Stimulated activated CD4-positive, alpha-beta T cell treated with anti-CD3 and anti-CD28 coated beads, Interleukin-1b, Interleukin-23, amount 100 ng/mL, for 1 hour (primary cell): ENCODE measurements at places on chromosomes 1 and 21.

DNA sequence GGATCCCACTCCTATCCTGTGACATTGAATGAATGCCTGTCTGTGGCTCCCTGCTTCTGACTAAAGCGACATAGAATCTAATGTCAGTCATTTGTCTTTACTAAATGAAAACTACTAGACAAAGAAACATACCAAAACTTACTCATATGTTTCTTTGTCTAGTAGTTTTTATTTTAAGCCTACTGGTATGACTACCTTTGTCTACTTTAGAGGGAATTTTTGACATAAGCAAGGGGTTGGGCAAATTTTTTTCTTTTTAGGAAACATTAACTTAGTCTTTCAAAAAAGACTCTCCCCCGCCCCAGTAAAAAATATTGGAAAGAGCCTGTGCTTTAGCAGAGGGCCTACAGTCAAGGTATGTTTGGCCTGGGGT, 4.9 kb downstream of the NEK7 start:
- no peak for DNase-seq

GRCh38 chr1:98172022-98172421, 251.2 kb upstream of the DPYD start:
- DNase-seq, result no peak

DNA sequence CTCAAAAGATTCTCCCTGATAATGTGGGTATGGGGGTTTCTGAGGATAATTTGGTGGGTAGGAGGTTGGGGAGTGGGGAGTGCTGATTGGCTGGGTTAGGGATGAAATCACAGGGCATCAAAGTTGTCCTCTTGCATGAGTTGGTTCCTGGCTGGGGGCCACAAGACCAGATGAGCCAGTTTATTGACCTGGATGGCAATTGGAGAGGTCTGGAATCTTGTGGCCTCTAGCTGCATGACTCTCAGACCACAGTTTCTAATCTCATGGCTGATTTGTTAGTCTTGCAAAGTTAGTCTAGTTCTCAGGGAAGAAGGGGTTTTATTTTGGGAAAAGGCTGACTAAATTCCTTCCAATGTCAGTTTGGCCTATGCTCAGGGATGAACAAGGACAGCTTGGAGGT, 3.3 kb upstream of the GBP1 start:
- DNase-seq, result no peak

DNA sequence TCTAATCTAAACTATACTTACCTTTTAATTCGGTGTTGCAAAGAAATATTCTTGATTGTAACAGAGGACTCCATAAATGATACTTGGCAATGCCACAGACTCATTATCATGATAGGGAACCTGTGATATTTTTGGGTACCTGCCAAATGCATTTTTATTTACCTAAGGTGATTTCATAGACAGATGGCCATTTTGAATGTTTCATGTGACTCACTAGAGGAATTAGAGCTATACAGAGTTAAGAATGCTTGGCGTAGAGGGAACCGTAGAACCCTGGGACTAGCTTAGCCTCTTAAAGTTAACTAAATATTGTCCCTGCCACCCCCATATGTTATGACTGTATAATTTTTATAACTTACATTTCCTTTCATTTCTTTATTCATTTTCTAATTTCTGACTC, 136.1 kb downstream of the DISP1 start:
- no peak for DNase-seq

DNA sequence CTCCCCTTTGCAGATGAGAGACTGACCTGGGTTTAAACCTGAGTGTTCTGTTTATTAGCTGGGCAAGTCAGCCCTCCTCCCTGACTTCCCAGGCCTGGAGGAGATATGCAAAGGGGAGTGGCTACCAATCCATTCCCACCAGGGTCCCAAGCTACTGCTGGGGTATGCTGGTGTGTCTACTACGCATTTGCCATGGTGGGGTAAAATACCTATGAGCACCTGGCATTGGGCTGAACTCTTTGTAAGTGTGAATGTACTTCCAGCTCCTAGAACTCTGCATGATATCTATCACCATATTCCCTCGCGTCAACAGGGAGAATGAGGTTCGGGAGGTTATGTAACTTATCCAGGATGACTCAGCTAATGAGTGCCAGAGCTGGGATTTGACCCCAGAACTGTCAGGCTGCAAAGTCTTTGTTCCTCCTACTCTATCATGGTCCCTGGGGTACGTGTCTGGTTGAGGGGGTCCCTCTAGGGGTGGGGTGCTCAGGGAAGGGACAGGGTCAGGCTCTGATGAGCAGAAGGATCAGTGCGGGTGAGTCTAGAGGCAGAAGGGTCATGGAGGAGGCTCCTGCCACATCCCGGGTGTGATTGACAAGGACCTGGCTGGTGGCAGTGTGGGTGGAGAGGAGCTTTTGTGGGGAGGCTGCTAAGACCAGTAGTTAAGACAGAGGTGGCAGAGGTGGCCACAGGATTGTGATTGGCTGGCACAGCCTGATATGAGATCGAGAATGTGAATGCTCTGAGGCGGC, 16.7 kb downstream of the AMPD2 start:
- no peak for DNase-seq

- DNase-seq, result no peak
Observed at GRCh38 chr1:55378582-55378981, 163.4 kb upstream of the USP24 start.

DNA sequence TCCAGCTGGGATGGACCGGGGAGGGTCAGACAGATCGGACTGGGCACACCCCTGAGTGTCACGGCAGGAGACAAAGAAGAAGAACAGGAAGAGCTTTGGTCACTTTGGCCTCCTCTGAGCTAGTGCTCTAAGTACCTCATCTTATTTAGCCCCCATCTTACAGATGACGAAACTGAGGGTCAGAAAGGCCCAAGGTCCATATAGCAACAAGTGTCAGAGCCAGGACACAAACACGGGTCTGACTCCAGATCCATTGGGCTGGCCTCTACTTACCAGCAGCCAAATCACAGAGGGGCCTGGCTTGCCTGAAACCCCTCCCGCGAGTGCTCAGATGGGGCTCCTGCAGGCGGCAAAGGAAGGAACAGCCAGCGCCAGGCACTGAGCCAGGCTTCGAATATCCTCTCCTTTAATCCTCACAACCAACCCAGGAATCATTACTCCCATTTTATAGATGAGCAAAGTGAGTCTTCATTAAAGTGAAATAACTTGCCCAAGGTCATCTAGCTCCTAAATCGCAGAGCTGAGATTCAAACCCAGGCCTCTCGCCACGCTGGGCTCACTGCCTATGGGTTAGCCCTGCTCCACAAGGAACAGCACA, 25.7 kb upstream of the SELENON start:
- no peak for DNase-seq

GRCh38 chr1:56654126-56654923, 9.2 kb downstream of the PRKAA2 start:
- DNase-seq, result no peak

- DNase-seq, result no peak
Observed at GRCh38 chr1:43539726-43540434, 9.2 kb downstream of the PTPRF start.

DNA sequence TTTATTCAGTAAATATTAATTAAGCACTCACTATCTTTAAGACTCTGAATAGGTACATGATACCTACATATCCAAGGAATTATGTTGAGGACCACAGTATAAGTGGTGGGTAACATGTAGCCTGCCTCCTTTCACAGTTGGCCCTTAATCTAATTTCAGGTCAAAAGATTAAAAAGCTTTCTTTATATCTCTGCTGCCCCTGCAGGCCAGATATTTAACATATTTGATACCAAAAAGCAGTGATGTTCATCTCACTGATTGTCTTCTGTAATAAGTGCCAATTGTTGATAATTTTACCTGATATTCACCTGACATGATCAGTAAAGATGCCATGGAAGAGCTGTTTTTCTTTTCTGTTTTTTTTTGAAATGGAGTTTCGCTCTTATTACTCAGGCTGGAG, 36.5 kb downstream of the RLF start:
- DNase-seq, result no peak

- no peak for DNase-seq
Observed at GRCh38 chr21:35329940-35330660, 281.0 kb upstream of the RUNX1 start.

DNA sequence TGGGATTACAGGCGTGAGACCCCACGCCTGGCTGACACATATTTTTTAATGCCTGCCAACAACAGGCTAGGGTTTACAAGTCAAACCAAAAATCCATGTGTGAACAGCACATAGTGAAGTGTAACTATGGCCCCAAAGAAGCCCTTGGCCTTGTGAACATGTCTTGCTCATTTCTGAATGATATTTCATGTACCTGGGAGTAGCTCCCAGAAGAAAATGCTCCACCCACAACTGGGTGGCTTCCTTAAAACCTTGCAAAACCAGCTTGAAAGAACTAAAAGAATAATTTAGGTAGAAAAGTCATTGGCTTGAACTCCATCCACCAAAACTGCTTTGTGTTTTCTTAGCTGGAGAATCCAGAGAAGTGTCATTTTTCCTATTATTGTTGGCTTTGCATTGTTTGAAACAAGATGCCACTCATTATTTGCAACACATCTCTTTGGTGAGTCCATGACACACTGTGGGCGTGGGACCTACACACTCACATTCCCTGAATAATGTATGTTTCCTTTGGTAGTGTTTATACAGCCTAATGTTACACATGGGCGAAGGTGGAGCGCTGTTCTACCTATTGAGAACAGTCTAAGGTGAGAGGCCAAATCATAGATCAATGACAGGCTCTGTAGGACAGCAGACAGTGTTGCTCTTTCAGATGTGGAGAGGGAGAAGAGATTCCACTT, 28.5 kb upstream of the SDE2 start:
- DNase-seq, result no peak

- DNase-seq, result no peak
Observed at GRCh38 chr1:201724039-201724765, 104.8 kb upstream of the IPO9 start.

GRCh38 chr1:100433563-100433962, 81.3 kb downstream of the CDC14A start:
- no peak for DNase-seq

DNA sequence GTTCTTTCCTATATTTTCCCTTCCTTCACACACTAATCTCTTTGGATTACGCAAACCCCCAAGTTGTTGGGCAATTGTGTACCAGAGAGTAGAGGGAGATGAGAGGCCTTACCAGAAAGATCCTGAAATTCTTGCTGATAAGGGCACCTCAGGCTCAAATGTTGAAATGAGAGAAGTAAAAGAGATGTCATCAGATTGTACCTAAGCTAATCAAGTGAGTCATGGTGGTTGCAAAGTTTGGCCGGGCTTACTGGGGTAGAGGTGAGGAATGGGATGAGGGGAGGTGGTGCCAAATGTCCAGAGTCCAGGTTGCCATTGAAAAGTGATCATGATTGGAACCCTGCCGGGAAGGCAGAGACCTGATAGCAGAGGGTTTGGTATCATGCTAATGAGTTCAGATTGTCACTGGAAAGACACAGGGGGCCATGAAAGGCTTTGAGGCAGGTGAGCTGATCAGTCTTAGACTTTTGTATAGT, 43.1 kb downstream of the OPTC start:
- no peak for DNase-seq
